Peyer's patch (tissue), 4 donors: ENCODE measurements at places on chromosomes 11 and 22. TPM values are rescaled to one million over a fixed set of nuclear protein-coding genes. Genes with fewer than 3 reads are reported as not detected.

- H3K4me1 ChIP-seq, result peaks cover 12% of the 10 kb centered on the region
- H3K27me3 ChIP-seq, result no peaks in the 10 kb centered on the region
- H3K36me3 ChIP-seq, result no peaks in the 10 kb centered on the region
- H3K27ac ChIP-seq, result no peak overlapping the region
These were observed 219.7 kb downstream of the CEP164 start for GRCh38 chr11:117547195-117547850.

- H3K27me3 ChIP-seq, result no peaks in the 10 kb centered on the region
- no peak for DNase-seq
- no peak overlapping the region for H3K27ac ChIP-seq
- no peak overlapping the region for H3K4me3 ChIP-seq
These were observed 78.2 kb downstream of the SMCO4 start for GRCh38 chr11:93464927-93465540.

The IMMP1L gene
- total RNA-seq, result 11.6 TPM

The CCDC81 gene
- 22.3 TPM for total RNA-seq
